GM23338 (cell line): ENCODE measurements at places on chromosomes 16 and 17.

DNA sequence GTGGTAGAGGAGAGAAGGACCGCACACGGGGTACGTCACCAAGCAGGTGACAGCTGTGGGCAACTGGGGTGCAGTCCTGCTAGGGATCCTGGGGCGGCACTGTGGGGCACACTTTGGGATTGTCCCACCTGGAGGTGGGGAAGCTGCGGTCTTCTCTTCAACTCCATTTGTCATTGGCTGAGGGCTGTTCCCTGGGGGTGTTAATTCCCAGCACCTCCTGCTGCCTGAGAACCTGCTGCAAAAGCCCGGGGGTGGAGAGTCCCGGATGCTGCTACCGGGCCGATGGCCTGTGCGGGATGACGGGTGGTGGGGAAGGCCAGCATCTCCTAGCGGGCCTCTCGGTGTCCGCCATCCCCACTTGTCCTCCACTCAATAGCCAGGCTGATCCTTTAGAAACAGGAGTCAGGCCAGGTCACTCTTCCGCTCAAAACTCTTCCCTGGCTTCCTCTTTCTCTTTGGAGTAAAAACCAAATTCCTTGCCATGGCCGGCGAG lies 100.2 kb downstream of the CYLD start:
- H3K27me3 ChIP-seq, result 0 out of 2 replicates have a peak, but pooled peaks cover 6% of the 10 kb centered on the region
- no peak overlapping the region for H3K4me3 ChIP-seq
- H3K4me1 ChIP-seq, result 0 out of 2 replicates have a peak, but pooled peaks cover 3% of the 10 kb centered on the region
- DNase-seq, result no peak

GRCh38 chr17:80978499-80979497 lies 12.8 kb upstream of the CHMP6 start:
- no peak overlapping the region for H3K4me3 ChIP-seq
- no peak for DNase-seq
- H3K27me3 ChIP-seq, result no peaks in the 10 kb centered on the region
- no peaks in the 10 kb centered on the region for H3K4me1 ChIP-seq
- H3K36me3 ChIP-seq, result no peaks in the 10 kb centered on the region

- no peaks in the 10 kb centered on the region for H3K27me3 ChIP-seq
- no peak for DNase-seq
- H3K4me3 ChIP-seq, result no peak overlapping the region
- no peak overlapping the region for H3K27ac ChIP-seq
- peaks cover 25% of the 10 kb centered on the region for H3K36me3 ChIP-seq
These were observed 23.8 kb downstream of the UBN1 start for GRCh38 chr16:4871071-4871470.

GRCh38 chr17:61254904-61255303 lies 144.7 kb upstream of the TBX2 start:
- no peak overlapping the region for H3K27ac ChIP-seq
- H3K27me3 ChIP-seq, result no peaks in the 10 kb centered on the region
- no peak for DNase-seq
- H3K4me3 ChIP-seq, result no peak overlapping the region
- no peaks in the 10 kb centered on the region for H3K36me3 ChIP-seq

GRCh38 chr16:70577256-70577698 lies 53.7 kb downstream of the SF3B3 start:
- peaks cover 7% of the 10 kb centered on the region for H3K4me1 ChIP-seq
- H3K27me3 ChIP-seq, result no peaks in the 10 kb centered on the region
- no peak overlapping the region for H3K4me3 ChIP-seq
- peak overlapping the region; percentile 87; the same call in 1 of the 2 replicates for H3K27ac ChIP-seq
- no peak for DNase-seq
- peaks cover 12% of the 10 kb centered on the region for H3K36me3 ChIP-seq

- no peaks in the 10 kb centered on the region for H3K27me3 ChIP-seq
- no peaks in the 10 kb centered on the region for H3K36me3 ChIP-seq
- H3K4me3 ChIP-seq, result no peak overlapping the region
- H3K4me1 ChIP-seq, result no peaks in the 10 kb centered on the region
- no peak for DNase-seq
- H3K27ac ChIP-seq, result no peak overlapping the region
These were observed 305.6 kb downstream of the CPPED1 start for GRCh38 chr16:12498077-12498476.

- H3K27ac ChIP-seq, result no peak overlapping the region
- H3K36me3 ChIP-seq, result no peaks in the 10 kb centered on the region
- no peak for DNase-seq
- H3K4me3 ChIP-seq, result no peak overlapping the region
These were observed 228.7 kb upstream of the GOT2 start for GRCh38 chr16:58962811-58963210.
